Placental epithelial cell (primary cell): ENCODE measurements at places on chromosomes 16 and 17. TPM values are rescaled to one million over a fixed set of nuclear protein-coding genes. Genes with fewer than 3 reads are reported as not detected.

RAPGEFL1 gene
- 2.4 and 2.7 TPM in 2 replicates for total RNA-seq

RASD1 gene
- not detected in 2 replicates for total RNA-seq

HS3ST6 gene
- not detected in 2 replicates for total RNA-seq

IGFBP4 gene
- 40.2 and 49.1 TPM in 2 replicates for total RNA-seq

CEMP1 gene
- total RNA-seq, result 0.33 and 0.79 TPM in 2 replicates

KRT16 gene
- 69.1 and 78.6 TPM in 2 replicates for total RNA-seq

CMIP gene
- 86.5 and 108 TPM in 2 replicates for total RNA-seq

MEFV gene
- total RNA-seq, result 0.22 TPM in 1 of 2 replicates, not detected in the other

IKZF3 gene
- under 0.01 and 0.43 TPM in 2 replicates for total RNA-seq

NPIPB6 gene
- total RNA-seq, result 3.1 TPM in 1 of 2 replicates, not detected in the other

CENPV gene
- total RNA-seq, result 1.2 and 1.8 TPM in 2 replicates

FOXN1 gene
- not detected in 2 replicates for total RNA-seq

RETREG3 gene
- total RNA-seq, result 79.7 and 106 TPM in 2 replicates

CARD14 gene
- total RNA-seq, result 5.7 and 19.6 TPM in 2 replicates

SOX8 gene
- total RNA-seq, result 0.22 and 0.39 TPM in 2 replicates

CCL17 gene
- total RNA-seq, result not detected in 2 replicates

GNAO1 gene
- 1.6 and 5.4 TPM in 2 replicates for total RNA-seq

KRTAP1-1 gene
- total RNA-seq, result not detected in 2 replicates

PRCD gene
- total RNA-seq, result 0.43 TPM in 1 of 2 replicates, not detected in the other

KRT24 gene
- total RNA-seq, result 573 and 600 TPM in 2 replicates

SULT1A3 gene
- total RNA-seq, result 4.1 and 4.7 TPM in 2 replicates

EME1 gene
- total RNA-seq, result 1.2 and 2.4 TPM in 2 replicates
